ENCODE measurements at places on chromosomes 3 and 15.

DNA sequence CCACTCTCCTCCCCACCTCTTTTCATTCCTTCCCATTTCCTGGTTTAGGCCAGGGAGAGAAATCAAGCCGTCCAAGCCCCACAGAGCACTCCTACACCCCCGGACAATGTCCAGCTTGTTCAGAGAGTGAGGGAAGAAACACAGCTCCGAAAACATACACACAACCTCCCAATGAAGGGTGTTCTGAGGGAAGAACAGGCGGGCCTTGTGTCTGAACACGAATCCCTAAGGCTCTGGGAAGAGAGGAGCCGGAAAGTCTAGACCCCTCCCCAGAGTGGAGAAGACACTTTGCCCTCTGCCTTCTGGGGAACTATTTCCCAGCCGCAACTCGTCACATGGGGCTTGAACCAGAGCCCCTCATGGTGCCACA, 30.5 kb downstream of the ACAN start:
- DNase-seq: no peak

DNA sequence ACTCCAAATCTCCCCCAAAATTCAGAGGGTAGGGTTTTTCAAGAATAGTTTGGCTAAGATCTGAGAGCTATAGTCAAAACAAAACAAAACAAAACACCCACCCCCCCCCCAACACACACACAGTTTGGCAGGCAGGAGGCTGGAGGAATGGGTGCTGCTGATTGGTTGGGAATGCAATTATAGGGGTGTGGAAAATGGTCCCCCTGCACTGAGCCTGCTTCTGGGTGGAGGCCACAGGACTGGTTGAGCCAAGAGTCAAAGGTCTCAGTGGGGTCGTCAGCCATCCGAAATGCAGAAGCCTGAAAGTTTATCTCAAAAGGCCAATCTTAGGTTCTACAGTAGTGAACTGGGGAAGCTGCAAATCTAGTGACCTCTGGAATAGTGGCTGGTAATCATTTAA, 2.5 kb upstream of the HACD2 start:
- DNase-seq: no peak

DNA sequence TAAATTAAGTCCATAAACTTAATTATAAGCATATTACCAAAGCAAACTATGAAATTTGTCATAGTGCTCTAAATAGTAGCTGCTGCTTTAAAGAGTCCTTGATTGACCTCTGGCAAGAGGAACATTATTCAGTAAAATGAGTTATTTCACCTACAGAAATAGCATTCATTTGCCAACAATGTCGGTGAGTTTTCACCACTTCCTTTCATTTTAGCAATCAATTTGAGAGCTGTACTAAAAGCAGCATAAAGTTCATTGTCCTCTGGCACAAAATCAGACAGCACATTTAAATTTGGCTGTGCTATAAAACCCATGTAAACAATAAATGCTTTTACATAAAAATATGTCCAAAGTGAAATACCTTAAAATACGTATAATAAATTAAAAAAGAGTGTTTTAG, 1515.7 kb downstream of the SI start:
- no peak for DNase-seq

GRCh38 chr3:79983118-79983517, 215.3 kb upstream of the ROBO1 start:
- DNase-seq: no peak

- DNase-seq: no peak
Measured at GRCh38 chr3:123760817-123761216, 123.3 kb downstream of the MYLK start.

DNA sequence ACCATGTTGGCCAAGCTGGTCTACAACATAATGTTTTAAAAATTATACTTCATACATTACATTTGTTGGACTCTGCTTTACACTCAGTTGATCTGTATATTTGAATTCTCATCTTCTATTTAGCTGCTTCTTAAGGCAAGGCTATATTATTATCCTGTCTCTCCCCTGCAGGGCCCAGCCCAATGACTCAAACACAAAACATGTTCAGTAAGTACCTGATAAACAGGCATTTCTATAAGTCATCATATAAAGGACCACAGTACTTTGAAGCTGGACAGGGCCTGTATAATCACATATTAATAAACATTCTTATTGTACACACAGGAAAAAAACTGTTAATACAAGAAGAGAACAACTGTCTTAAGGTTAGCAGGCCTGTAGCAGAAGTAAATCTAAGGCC, 36.2 kb downstream of the NGLY1 start:
- no peak for DNase-seq

- DNase-seq: no peak
Measured at GRCh38 chr3:29644261-29644660, 363.4 kb downstream of the RBMS3 start.

DNA sequence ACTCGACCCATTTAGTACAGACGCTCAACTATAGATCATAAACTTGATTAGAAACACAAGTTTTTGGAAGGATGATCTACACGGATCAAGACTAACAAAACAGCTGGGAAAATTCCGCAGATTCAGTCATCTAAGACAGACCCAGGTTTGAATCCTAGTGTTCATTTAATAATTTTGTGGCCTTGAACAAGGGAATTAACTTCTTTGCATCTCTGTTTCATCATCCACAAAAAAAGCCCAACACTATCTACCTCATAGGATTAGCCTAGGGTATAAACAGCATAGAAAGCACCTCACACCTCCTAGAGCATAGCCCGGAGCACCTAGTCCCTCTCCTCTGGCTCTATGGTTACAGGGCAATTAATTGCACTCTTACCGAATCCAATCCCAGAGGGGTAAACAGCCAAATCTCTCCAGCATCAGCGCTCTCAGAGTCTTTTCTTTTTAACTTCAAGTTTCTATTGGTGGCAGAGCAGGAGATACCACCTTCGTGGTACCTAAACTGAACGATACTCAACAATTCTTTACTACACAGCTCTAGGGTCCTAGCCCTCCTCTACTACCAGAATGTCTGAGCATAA, 3.5 kb downstream of the TBL1XR1 start:
- no peak for DNase-seq

GRCh38 chr3:60598671-60599070, 652.6 kb downstream of the FHIT start:
- DNase-seq: no peak

GRCh38 chr3:36944012-36944640, 728 bp downstream of the TRANK1 start:
- DNase-seq: peak; percentile 23

- peak; percentile 1 for DNase-seq
Measured at GRCh38 chr15:45307230-45307924, 55.3 kb downstream of the SLC28A2 start.

All from NCI-H510A treated with DMSO at 0.1 percent for 48 hours (cell line).